ENCODE measurements at places on chromosomes 12 and 14. TPM values are rescaled to one million over a fixed set of nuclear protein-coding genes. Genes with fewer than 3 reads are reported as not detected.

The TCL1B gene
- not detected for total RNA-seq

The CYP46A1 gene
- total RNA-seq, result 0.11 TPM

The NANOG gene
- total RNA-seq, result not detected

The LRTM2 gene
- total RNA-seq, result not detected

The FAM181A gene
- total RNA-seq, result not detected

The PKP2 gene
- total RNA-seq, result 0.12 TPM

The GDF3 gene
- total RNA-seq, result not detected

The TGM1 gene
- 0.55 TPM for total RNA-seq

The C12orf42 gene
- total RNA-seq, result not detected

The EXD2 gene
- 23.1 TPM for total RNA-seq

The DBX2 gene
- total RNA-seq, result not detected

The KRT82 gene
- total RNA-seq, result not detected

The KRT86 gene
- total RNA-seq, result under 0.01 TPM

The TMPRSS12 gene
- not detected for total RNA-seq

The SMARCD1 gene
- 30.4 TPM for total RNA-seq

The CLEC14A gene
- 2.4 TPM for total RNA-seq

The SERPINA4 gene
- not detected for total RNA-seq

The ANKRD33 gene
- 0.11 TPM for total RNA-seq

The MYH6 gene
- not detected for total RNA-seq

The INSM2 gene
- not detected for total RNA-seq

The ACSS3 gene
- total RNA-seq, result 16.2 TPM

The LTB4R gene
- total RNA-seq, result 1.5 TPM

The NEUROD4 gene
- not detected for total RNA-seq

The CMA1 gene
- total RNA-seq, result not detected

The KLRC1 gene
- not detected for total RNA-seq

The GLI1 gene
- 2.4 TPM for total RNA-seq

The RAD51AP1 gene
- 41.9 TPM for total RNA-seq

The AQP6 gene
- 0.12 TPM for total RNA-seq

The RAB15 gene
- total RNA-seq, result 2.7 TPM

The KRT3 gene
- total RNA-seq, result not detected

The SLC6A15 gene
- total RNA-seq, result 78.4 TPM

The MYO1A gene
- total RNA-seq, result not detected

The SERPINA3 gene
- total RNA-seq, result 2.1 TPM

The OAS2 gene
- total RNA-seq, result 0.77 TPM

The LHX5 gene
- not detected for total RNA-seq

The MYH7 gene
- not detected for total RNA-seq

The LGALS3 gene
- total RNA-seq, result 224 TPM

The VAMP1 gene
- 3.3 TPM for total RNA-seq

The PAPLN gene
- 5.1 TPM for total RNA-seq

The KLHDC1 gene
- total RNA-seq, result 3.0 TPM

The NOS1 gene
- total RNA-seq, result not detected

The PGF gene
- 3.5 TPM for total RNA-seq

The GLS2 gene
- 0.22 TPM for total RNA-seq

The PTGDR gene
- 0.22 TPM for total RNA-seq

The OR4E2 gene
- 0.12 TPM for total RNA-seq

The HOXC6 gene
- total RNA-seq, result not detected

The OTX2 gene
- total RNA-seq, result not detected
